ENCODE measurements at places on chromosomes 7 and 10.
A peak's percentile ranks its signal among the peaks of the same experiment; 100 is the strongest.

- no peak overlapping the region for H3K4me3 ChIP-seq
- DNase-seq = no peak
- H3K27me3 ChIP-seq = no peaks in the 10 kb centered on the region
These were observed 526.1 kb downstream of the CALN1 start for GRCh38 chr7:71886046-71886445.

DNA sequence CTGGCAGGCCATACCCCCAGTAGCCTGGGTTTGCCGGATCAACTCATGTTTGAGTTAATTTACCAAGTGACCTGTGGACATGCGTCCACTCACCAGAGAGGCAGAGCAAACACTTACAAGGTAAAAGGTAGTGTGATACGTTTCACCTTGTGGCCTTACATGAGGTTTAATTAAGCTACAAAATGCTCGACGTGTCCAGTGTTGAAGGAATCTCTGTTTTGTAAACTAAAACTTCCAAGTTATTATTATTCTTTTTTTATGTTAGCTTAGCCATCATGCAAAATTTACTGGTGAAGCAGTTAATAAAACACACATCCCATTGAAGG is 42.9 kb downstream of the RGS10 start:
- peaks cover 71% of the 10 kb centered on the region for H3K36me3 ChIP-seq
- H3K27ac ChIP-seq = peak overlapping the region; percentile 70
- H3K4me3 ChIP-seq = no peak overlapping the region

- no peak overlapping the region for H3K4me3 ChIP-seq
- no peak overlapping the region for H3K27ac ChIP-seq
- no peak for DNase-seq
- H3K27me3 ChIP-seq = peaks cover 2% of the 10 kb centered on the region
These were observed 81.5 kb downstream of the DNAH11 start for GRCh38 chr7:21624320-21624719.

DNA sequence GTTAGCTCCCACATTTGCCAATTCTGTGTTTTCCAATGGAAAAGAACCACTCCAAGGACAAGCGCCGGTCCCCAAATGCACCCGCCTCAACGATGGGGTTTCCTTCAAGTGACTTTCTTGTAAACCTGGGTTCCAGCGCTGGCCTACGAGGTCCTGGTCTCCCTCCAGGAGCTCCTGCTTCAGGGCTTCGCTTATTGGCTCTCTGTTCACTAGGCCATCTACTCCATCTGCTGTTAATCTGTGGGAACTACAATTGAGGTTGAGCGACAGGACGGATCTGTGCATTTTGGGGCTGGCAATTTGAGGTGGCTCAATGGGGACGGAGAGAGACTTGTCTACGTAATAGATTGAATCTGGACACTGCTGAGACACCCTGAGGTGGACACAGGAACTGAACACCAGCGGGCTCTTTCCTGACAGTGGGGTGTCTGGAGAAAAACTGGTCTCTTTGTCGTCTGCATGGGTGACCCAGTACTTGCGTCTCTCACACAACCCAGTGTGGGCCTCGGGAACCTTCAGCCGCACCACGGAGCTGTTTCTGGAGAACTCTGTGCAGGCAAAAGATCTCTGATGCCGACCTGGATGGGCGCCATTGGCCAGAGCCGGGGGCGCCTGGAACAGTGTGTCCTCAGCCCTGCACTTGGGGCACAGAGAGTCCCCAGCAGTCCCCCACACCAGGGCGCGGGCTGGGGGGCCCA is 115.9 kb upstream of the ADAM12 start:
- no peaks in the 10 kb centered on the region for H3K27me3 ChIP-seq
- no peak overlapping the region for H3K4me3 ChIP-seq
- H3K4me1 ChIP-seq = no peaks in the 10 kb centered on the region
- DNase-seq = no peak
- H3K36me3 ChIP-seq = no peaks in the 10 kb centered on the region

DNA sequence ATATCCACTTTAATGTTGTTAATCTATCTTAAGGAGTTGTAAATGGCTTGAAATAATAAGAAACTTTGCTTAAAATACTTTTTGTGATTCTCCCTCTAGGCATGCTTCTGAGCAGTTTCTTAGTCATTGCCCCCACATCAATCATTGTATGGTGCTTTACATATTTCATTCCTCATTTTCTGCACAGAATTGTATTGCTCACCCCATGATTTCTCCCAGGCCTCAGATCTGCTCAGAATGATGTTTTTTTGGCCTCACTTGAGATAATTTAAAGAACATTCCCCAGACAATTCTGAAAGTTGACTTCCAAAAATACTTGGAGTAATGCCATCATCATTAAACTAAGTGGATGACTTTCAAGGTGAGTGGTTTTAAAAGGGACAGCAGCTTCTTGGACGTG is 82.1 kb upstream of the PRPS1L1 start:
- no peaks in the 10 kb centered on the region for H3K4me1 ChIP-seq
- no peak overlapping the region for H3K27ac ChIP-seq
- no peaks in the 10 kb centered on the region for H3K27me3 ChIP-seq
- no peaks in the 10 kb centered on the region for H3K36me3 ChIP-seq

- no peak for DNase-seq
- H3K4me1 ChIP-seq = no peaks in the 10 kb centered on the region
- H3K27ac ChIP-seq = no peak overlapping the region
- no peaks in the 10 kb centered on the region for H3K27me3 ChIP-seq
- H3K36me3 ChIP-seq = no peaks in the 10 kb centered on the region
- no peak overlapping the region for H3K4me3 ChIP-seq
These were observed 52.4 kb downstream of the ZNF365 start for GRCh38 chr10:62426600-62426999.

- peaks cover 1% of the 10 kb centered on the region for H3K4me1 ChIP-seq
- H3K4me3 ChIP-seq = no peak overlapping the region
- no peaks in the 10 kb centered on the region for H3K27me3 ChIP-seq
- no peak for DNase-seq
- no peaks in the 10 kb centered on the region for H3K36me3 ChIP-seq
These were observed 8.0 kb downstream of the FLNC start for GRCh38 chr7:128838109-128838779.

- peaks cover 10% of the 10 kb centered on the region for H3K4me1 ChIP-seq
- peak within 1 kb of the TSS; percentile 57 for H3K4me3 ChIP-seq
- peaks cover 41% of the 10 kb centered on the region for H3K27me3 ChIP-seq
- H3K36me3 ChIP-seq = no peaks in the 10 kb centered on the region
These were observed at the start of the genes DYDC1 and DYDC2 for GRCh38 chr10:80356563-80356988. Gene DYDC1, minus strand, starts transcription at chr10:80356755. Its CDS starts 4,154 bp downstream, at chr10:80352601. Gene DYDC2, plus strand, starts transcription at chr10:80356781. Its CDS starts 5,663 bp downstream, at chr10:80362444.

DNA sequence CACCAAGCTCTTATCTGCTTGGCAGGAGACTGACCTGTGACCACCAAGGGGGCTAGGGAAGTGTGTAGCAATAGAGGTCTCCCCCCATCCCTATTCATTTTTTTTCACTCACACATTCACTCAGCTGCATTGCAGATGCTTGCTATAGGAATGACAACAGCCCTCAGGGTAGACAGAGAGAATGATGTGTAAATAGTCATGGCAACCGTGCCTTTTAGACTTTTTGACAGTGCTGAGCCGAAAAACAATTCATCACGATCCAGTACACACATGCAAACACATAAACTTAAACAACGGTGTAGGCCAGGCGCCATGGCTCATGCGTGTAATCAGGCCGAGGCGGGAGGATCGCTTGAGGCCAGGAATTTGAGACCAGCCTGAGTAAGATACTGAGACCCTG is 7.6 kb upstream of the ELN start:
- H3K27ac ChIP-seq = no peak overlapping the region
- no peak for DNase-seq
- no peak overlapping the region for H3K4me3 ChIP-seq
- H3K27me3 ChIP-seq = peaks cover 7% of the 10 kb centered on the region

DNA sequence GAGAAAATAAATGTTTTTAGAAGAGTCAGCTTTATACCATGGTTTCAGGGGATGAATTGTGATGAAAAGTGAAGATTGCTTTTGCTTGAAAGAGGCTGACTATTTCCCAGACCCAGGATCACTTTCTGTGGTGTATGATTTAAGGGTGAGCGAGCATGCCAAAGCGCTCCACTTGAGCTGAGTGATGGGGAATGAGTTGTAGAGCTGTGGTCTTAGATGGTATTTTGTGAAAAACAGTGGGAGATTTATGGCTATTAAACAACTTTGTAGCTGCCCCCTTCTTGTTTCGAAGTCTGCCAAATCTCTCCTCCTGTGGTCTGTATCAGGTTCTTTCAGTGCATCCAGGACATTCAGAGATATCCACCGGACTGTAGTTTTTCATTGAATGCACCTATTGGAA is 888.2 kb downstream of the LRMDA start:
- DNase-seq = no peak
- H3K36me3 ChIP-seq = no peaks in the 10 kb centered on the region
- H3K4me3 ChIP-seq = no peak overlapping the region
- no peak overlapping the region for H3K27ac ChIP-seq
- no peaks in the 10 kb centered on the region for H3K27me3 ChIP-seq

DNA sequence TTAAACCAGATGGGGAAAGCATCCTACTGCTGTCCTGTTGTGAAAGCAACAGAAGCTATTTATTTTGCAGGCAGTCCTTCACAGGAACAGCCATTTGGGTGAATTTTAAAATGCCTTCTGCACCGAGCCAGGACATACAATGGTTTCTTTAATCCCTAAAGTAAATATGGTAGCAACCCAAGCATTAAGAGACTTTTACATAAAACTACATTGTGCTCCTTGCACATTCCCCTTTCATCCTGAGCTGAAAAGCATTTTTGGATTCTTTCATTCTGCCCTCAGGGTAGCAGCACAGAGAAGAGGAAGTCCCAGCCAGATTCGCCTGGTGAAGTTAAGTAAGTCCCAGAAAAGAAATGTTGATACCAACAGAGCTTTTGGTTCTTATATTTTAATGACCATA is 84.0 kb upstream of the FAM3C start:
- no peaks in the 10 kb centered on the region for H3K36me3 ChIP-seq
- no peak overlapping the region for H3K27ac ChIP-seq
- DNase-seq = no peak
- no peak overlapping the region for H3K4me3 ChIP-seq
- peaks cover 2% of the 10 kb centered on the region for H3K4me1 ChIP-seq
- H3K27me3 ChIP-seq = no peaks in the 10 kb centered on the region

DNA sequence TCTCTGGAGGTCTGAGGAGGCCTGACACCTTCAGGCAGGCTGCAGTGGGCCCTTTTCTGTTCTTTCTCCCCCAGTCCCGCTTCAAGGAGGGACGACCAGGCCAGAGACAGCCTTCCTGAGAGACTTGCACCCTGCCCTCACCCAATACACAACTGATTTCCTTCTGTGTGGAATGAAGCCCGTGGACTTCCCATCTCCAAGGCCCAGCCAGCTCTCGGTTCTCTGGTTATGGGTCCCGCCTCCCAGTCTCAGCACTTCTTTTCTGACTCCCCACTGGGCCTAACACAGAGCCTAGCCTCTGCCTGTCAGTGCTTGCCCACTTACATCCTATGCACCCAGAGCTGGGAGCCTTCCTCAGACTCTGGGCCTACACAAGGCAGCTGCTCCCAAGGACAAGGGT is 24.1 kb upstream of the ADCYAP1R1 start:
- H3K4me3 ChIP-seq = no peak overlapping the region
- H3K27me3 ChIP-seq = peaks cover 8% of the 10 kb centered on the region
- H3K36me3 ChIP-seq = peaks cover 26% of the 10 kb centered on the region
- no peak for DNase-seq
- peaks cover 35% of the 10 kb centered on the region for H3K4me1 ChIP-seq

DNA sequence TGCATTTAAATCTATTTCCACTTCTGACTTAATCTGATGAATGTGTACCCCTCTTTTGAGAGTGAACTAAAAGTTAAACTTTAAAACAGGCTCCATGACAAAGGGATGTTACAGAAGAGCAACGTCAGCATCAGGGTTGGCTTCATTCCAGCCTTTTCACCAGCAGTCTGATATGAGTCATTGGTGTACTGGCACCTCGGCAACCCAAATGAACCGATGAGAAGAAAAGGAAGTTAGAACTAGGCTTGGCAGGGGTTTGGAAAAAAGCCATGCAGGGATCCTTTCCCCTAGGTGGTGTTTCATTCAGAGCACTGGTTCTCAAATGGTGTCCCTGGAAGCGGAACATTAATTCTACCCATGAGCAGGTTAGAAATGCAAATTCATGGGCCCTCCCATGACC is 53.6 kb downstream of the SEC61G start:
- no peak overlapping the region for H3K4me3 ChIP-seq
- DNase-seq = no peak
- no peaks in the 10 kb centered on the region for H3K27me3 ChIP-seq
- H3K4me1 ChIP-seq = no peaks in the 10 kb centered on the region

- H3K27ac ChIP-seq = no peak overlapping the region
- H3K36me3 ChIP-seq = no peaks in the 10 kb centered on the region
- H3K4me1 ChIP-seq = peaks cover 4% of the 10 kb centered on the region
- no peak for DNase-seq
- H3K27me3 ChIP-seq = peaks cover 10% of the 10 kb centered on the region
- no peak overlapping the region for H3K4me3 ChIP-seq
These were observed 110.7 kb downstream of the HIP1 start for GRCh38 chr7:75628055-75628454.

DNA sequence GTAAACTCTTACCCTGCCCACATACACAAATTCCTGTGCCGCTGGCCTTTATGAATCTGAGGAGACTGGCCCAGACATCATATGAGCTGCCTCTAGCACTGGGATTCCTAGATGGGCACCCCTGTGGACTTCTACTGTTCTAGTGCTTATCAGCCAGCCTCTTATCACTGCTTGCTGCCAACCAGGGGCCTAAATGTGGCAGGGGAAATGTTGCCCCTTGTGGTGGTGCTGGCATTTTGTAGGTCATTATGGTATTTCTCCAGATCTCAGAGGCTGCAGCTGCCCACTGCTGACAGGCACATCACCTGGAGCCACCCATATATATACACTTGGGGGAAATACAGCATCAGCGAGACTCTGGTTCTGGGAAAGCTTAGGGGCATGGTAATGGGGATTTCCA is 5.4 kb downstream of the SFR1 start:
- no peak overlapping the region for H3K27ac ChIP-seq
- no peak for DNase-seq
- H3K36me3 ChIP-seq = peaks cover 16% of the 10 kb centered on the region
- H3K4me3 ChIP-seq = no peak overlapping the region

DNA sequence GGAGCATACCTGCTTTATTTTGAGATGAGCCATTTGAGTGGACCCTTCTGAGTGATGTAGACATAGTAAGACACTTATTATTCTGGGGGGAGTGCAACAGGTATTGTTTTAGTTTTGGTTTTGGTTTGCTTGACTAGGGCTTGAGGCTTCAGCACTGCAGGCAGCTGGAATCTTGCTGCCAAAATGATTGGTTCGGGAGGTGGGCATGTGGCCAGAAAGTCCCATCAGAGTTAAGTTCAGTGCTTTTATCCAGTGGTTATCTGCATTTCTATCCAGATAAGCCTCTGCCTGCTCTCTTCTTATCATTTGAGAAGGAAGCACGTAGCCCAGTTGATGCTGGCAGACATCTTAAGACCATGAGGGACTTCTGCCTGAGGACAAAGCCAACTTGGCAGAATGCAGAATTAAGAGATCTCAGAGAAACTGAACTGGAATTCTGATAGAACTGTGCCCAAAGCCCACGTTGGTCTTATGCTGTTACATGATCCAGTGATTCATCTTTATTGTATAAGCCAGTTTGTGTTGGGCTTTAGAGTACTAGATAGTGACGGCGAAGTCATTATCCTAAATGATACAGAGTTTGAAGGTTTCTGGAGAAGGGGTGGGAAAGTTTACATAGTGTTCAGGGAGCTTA is 9.6 kb upstream of the JAZF1 start:
- peaks cover 4% of the 10 kb centered on the region for H3K4me1 ChIP-seq
- no peaks in the 10 kb centered on the region for H3K36me3 ChIP-seq
- H3K27me3 ChIP-seq = peaks cover 18% of the 10 kb centered on the region
- no peak for DNase-seq
- H3K4me3 ChIP-seq = no peak overlapping the region
- no peak overlapping the region for H3K27ac ChIP-seq

All from activated CD8-positive, alpha-beta T cell treated with anti-CD3 and anti-CD28 coated beads, Interleukin-2, amount 10 ng/mL, durations not matched to agents 7 days and 5 days (primary cell).